Osteocyte (in vitro differentiated cells): ENCODE measurements at places on chromosomes 7 and 10. TPM values are rescaled to one million over a fixed set of nuclear protein-coding genes. Genes with fewer than 3 reads are reported as not detected.

- no peak for DNase-seq
Observed at GRCh38 chr10:11093771-11094736, 76.4 kb downstream of the CELF2 start.

DNA sequence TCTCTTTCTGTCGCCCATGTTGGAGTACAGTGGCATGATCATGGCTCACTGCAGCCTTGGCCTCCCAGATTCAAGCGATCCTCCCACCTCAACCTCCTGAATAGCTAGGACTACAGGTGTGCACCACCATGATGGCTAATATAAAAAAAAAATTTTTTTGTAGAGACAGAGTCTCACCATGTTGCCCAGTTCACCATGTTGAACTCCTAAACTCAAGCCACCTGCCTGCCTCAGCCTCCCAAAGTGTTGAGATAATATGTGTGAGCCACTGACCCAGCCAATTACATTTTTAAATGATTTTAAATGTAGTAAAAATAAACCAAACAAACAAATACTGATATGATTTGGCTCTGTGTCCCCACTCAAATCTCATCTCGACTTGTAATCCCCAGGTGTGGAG lies 101.7 kb upstream of the LEP start:
- DNase-seq: peak; percentile 34

GRCh38 chr10:130042381-130042780 lies 68.2 kb downstream of the C10orf143 start:
- DNase-seq: no peak

GRCh38 chr10:80598951-80599350 lies 61.2 kb downstream of the SH2D4B start:
- DNase-seq: no peak

MGAM2 gene
- total RNA-seq: not detected in 2 replicates

AGAP4 gene
- total RNA-seq: 13.1 and 16.7 TPM in 2 replicates

DNA sequence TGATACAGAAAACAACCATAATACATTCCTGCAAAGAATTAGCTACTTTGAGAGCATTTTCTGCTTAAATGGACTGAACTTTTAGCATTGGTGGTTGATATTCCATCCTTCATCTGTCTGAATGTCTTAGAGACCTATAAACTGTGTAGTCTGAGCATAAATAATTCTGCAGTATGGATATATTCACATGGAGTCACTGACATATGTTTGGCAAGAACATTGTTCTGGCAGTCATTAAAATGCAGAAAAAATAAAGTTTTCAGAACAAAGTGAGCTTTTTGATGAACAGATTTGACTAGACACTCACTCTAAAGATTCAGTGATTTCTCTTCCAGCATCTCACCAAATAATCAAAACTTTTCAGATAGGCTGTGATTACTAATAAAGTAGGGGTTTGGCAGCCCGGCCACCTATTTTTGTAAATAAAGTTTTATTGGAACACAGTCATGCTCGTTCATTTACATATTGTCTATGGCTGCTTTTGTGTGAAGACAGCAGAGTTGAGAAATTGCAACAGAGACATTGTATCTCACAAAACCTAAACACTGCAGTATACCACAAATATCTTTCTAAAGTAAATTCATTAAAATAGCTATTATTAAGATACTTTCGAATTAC lies 44.1 kb upstream of the RAPGEF5 start:
- no peak for DNase-seq

DNA sequence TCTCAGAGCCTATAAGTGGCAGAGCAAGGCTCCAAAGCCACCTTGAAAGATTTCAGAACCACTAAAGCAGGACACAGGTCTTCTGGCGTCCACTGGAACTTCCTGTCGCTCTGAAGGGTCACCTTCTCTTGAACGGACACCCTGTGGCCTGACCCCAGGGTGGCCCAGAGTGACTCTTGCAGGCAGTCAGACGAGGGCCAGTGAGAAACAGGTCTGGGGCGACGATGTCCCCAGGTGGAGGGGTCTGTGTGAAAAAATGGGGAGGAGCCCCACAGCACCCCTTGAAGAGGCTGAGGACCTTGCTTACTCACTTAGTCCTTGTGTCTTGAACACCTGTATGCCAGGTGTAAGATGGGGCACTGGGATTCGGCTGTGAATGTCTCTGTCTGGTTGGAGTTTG lies 946 bp upstream of the RASGEF1A start:
- DNase-seq: peak; percentile 73

- no peak for DNase-seq
Observed at GRCh38 chr7:82481499-82482097, 38.0 kb upstream of the CACNA2D1 start.

TMEM26 gene
- 3.6 and 3.9 TPM in 2 replicates for total RNA-seq

KLLN gene
- total RNA-seq: 0.39 and 0.46 TPM in 2 replicates

DNA sequence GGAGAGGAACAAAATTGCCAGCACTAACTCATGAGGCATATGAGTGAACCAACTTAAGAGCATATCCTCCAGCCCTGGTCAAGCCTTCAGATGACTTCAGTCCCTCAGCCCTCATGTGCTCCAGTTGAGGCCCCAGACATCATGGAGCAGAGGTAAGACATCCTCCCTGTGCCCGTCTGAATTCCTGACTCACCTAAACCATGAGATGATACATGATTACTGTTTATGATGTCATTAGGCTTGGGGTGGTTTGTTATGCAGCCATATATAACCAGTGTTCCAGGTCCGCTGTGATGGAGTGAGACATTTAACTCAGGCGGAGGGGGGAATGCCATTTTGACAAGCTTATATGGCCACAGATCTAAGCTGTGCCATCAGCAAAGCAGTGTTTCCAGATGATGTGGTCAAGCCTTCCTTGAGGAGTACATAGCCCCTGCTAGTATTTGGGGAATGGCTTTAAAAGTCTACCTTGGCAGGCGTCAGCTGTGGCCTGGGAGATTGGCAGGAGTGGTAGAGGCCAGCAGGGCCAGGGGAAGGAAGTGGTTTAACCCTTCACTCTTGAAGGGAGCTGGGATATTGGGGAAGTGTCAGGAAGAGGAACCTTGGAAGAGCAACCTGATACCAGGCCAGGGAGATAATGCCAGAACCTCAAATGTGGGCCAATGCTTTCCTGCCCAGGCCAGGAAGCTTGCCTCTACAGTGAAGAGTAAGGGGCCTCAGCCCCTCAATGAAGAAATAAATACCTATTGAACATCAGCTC lies 343.0 kb upstream of the PODXL start:
- DNase-seq: peak; percentile 36

- DNase-seq: no peak
Observed at GRCh38 chr10:114323023-114323422, 81.3 kb downstream of the AFAP1L2 start.

DNA sequence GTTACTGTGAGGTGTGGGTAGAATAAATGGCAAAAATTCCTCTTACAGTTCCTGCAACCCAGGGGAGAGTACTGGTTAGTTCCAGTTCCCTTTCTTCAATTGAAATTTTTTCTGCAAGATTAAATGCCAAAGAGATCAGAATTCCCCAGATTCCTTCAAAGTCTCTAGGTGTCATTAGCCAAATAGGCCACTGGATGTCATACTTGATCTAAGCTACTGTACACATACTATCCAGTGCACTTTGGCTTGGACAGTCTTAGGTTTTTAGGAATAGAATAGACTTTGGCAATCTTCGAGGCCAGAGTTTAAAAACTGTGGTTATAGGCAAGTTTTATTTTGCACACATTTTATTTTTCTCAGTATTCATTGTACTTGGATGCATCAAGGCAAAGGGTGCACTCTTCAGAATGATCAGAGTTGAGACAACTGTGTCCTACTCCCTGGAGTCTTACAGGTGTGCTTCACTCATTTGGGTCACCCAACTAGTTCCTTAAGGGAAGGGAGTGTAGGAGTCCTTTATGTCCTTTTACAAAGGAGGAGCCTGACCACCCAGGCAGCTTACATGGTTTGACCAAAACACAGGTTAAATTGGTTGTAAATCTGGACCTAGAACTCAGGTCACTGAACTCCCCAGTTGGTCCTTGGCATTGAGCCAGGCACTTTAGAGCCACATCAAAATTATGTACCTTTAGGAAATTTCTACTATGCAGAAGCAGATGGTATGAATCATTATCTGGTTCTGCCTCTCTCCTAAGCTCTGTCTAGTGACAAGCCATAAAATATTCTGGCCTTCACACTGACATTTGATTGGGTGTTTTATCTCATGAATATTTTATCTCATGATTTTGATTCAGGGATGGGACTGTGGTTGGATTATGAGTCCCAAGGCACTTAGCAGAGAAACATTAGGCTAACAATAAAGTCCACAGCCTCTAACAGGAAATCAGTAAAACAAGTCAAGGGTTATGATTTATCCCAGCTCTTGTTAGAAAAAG lies 49.5 kb downstream of the ASAH2B start:
- DNase-seq: no peak

ZNF488 gene
- total RNA-seq: 0.35 and 0.55 TPM in 2 replicates

GRCh38 chr10:78761311-78761781 lies 307.4 kb upstream of the ZMIZ1 start:
- DNase-seq: no peak

DNA sequence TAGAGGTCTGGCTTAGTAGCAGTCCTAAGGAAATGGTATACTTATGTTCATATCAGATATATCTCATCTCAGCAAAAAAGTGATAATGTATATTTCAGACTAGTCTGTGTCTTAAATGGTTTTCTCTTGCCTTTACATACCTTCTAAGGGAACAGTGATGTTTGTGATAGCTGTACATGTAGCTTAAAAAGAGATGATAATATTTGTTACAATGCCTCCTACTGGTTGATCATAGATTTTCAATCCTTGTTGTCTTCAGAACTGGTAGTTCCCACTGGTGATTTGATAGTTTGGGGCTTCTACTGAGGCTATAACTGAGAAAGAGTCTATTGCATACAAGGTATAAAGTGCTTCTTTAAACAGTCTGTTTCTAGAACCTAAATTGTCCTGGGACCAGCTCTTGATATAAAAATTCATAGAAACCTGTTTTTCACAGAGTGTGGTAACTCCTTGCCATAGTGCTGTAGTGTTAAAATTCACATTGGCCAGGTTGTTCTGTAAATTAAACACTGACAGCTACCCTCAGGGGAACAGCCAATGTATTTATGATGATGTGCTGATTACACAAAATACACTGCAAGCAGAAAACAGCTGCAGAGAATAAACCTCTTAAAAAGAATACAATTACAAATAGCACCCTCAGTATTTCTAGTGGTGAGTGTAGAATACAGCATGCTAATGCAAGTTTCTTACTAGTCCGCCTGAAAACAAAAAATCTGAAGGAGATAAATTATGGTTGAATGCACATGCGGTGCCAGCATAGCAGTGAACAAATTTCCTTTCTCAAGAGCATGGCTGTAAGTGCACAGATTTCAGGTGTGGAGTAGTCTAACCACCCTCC lies 90.3 kb downstream of the BTRC start:
- no peak for DNase-seq

DNA sequence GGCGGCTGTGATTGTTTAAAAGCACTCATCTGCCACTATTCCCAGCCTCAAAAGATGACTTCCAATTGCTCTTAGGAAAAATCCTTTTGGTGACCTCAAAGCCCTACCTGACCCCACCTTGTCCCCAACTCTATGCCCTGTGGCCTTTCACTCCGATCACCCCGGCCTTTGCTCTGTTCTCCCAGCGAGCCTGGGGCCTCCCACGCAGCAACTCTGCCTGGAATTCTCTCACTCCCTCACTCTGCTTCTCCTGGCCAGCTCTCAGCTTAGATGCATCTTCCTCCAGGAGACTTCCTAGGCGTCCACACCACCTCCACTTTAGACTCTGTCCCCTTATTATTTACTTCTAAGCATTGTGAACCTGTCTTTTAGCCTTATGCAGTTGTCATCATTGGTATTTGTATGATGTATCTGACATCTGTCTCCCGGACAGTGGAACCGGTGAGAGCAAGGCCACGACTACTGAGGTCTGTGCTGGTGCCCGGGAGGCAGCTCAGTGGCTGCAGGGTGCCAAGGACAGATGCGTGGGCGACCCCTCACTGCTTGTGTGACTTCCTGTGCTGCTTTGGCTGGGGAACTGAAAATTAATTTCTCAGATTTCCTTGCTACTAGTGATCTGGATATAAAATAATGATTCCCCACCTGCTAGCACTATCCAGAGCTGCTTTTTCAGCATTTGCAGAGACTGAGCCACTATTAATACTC lies 63.0 kb downstream of the PIP4K2A start:
- no peak for DNase-seq

- DNase-seq: no peak
Observed at GRCh38 chr7:154950960-154951359, 52.0 kb downstream of the PAXIP1 start.

DNA sequence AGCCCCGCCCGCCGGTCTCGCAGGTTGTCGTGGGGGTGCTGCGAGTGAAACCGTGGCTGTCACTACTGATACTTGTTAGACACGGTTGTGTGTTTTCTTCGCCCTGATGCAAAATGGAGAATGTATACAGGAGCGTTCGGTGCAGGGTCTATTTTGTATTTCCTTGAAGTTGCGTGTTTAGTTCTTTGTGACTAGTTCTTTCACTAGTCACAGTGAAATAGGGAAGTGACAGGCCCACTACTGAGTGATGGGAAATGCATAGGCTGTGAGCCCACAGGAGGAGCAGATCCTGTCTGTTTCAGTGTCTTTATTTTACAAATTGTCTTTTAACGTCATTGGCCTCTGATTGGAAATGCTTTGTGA lies 675 bp downstream of the ABRAXAS2 start:
- no peak for DNase-seq

SPDYE6 gene
- total RNA-seq: not detected in 2 replicates

DNA sequence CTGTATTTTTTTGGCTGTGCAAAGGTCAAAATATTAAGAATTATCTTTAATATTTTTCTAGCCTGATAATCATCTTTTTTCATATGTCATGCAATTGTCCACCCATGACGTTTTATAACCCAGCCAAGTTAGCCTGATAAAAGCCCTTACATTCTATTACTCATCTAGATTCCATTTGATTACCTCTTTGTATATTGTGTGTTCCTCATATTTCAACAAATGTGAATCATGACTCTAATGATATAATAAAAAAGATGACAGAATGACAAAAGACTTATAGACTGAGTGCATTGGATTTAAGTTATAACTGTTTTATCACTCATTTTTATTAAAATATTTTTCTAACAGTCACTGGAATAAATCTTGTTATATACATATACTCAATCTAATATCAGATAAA lies 1560.0 kb upstream of the LRRTM3 start:
- DNase-seq: no peak

DNA sequence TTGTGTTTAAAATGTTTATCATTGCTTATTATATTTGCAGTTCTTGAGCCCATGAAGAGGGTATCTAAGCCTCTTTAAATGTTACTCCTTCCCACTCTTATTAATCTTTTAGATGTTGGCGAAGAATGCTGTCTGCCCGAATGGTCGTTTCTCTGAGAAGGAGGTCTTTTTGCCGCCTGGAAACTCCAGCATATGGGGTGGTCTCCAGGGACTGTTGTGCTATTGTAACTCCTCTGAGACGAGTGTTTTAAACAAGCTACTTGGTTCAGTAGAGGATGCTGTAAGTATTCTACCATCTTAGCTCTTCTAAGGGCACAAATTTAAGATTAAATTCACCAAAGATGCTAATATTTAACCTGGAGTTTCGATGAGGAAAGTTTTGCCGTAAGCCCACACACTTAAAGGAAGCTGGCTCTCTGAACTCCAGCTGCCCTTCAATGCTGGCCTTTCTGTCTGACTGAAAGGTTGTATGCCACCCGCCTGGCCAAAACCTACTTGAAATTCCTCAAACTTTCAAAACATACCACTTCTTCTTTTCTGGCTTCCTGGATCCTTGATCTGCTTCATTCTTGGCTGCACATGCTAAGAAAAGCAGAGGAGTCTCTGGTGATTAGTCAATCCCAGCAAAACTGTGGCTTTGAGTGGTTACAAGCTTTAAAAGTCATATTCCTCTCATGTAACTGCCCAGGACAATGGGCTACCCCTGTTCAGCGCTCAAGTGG lies 74.7 kb downstream of the ABCA13 start:
- DNase-seq: no peak

GRCh38 chr10:73916761-73917470 lies 6.0 kb downstream of the PLAU start:
- no peak for DNase-seq
